ENCODE measurements at places on chromosomes 1 and 21.

GRCh38 chr21:32335601-32336575 lies 37.2 kb downstream of the MRAP start:
- DNase-seq: no peak

DNA sequence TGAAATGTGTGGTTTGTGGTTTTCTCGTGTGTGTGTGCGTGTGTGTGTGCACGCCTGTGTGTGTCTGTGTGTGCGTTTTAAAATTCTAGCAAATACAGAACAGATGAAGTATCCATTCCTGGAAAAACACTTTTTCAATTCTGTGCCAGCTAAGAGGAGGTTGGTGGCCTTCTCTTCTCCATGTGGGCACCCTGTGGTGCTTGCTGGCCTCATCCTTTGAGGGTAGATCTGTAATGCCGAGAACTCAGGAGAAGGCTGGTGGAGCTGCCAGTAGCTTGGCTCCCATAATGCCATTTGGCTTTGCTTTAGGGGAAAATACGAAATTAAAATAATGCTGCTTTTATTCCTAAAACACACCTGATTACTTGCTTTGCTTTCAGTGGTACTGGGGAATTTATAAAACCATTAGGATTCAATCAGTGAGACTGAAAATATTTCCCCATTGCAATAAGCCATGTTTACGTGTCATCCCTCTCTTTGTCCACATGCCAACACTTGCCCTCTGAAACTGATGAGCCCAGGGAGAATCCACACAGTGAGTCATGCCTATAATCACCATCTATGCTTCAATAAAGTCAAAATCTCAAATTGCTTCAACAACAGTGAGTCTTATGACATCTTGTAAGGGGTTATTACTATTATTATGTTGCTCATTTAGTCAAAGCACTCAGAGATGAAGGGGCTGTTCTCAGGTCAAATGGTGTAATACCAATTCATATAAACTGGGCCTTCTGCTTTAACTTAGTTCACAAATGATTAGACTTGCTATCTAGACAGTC lies 39.2 kb downstream of the ABCA4 start:
- DNase-seq: no peak

- no peak for DNase-seq
Measured at GRCh38 chr1:246528933-246529731, 22.1 kb upstream of the SMYD3 start.

GRCh38 chr1:169103480-169103893 lies 3.0 kb upstream of the ATP1B1 start:
- DNase-seq: peak; percentile 91

- DNase-seq: no peak
Measured at GRCh38 chr1:219317762-219318353, 144.2 kb downstream of the LYPLAL1 start.

DNA sequence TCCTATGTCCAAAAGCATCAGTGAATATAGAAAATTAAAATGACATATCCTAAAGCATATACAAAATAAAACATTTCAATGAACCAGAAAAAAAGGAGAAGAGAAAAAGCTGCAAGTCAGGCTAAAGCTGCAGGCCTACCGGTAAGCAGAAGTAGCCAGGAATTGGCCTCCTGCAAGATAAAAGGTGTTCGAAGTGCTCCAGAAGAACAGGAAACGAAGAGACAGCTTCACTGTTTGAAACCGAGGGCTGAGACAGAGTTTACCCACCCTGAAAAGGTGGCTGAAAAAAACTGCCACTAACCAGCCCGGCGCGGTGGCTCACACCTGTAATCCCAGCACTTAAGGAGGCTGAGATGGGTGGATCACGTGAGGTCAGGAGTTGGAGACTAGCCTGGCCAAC lies 37.4 kb downstream of the NSL1 start:
- DNase-seq: no peak

DNA sequence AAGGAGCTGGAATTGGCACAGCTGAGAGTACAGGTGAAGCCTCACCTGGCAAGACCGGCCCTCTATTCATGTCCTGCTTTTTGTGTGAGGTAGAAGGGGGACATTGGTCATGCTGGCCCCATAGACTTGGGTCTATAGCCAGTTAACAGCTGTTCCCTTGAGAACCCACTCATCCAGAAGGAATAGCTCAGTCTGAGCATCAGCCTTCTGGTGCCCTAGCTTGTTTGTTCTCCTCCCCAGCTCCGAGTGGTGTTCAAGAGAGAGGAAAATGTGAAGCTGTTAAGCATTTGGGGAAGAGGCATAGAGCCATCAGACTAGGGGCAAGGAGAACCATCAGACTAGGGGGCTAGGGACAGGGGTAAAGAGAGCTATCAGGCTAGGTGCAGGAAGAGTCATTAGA lies 290.9 kb downstream of the SIPA1L2 start:
- DNase-seq: no peak

- DNase-seq: no peak
Measured at GRCh38 chr1:98410082-98410481, 251.4 kb upstream of the SNX7 start.

- DNase-seq: no peak
Measured at GRCh38 chr1:33400153-33400911, 30.6 kb downstream of the PHC2 start.

- DNase-seq: no peak
Measured at GRCh38 chr1:89088572-89088971, 23.6 kb upstream of the GBP1 start.

DNA sequence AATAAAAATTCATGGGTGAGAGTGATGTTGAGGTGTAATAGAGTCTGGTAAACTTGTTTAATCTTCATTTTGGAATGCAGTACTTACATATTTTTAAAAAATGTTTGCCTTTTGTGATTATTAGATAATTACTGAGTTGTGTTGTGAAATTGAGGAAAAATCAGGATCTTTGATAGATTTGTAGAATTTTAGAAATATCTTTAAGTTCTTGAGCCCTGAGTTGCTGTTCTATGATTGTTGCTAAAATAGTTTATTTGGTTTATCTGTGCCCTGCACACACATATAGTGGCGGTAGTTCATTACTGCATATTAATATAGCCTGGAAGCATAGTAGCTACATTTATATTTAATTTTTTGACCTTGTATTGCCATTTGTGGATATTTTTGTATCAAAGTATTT lies 1.6 kb downstream of the B3GALT2 start:
- DNase-seq: no peak

DNA sequence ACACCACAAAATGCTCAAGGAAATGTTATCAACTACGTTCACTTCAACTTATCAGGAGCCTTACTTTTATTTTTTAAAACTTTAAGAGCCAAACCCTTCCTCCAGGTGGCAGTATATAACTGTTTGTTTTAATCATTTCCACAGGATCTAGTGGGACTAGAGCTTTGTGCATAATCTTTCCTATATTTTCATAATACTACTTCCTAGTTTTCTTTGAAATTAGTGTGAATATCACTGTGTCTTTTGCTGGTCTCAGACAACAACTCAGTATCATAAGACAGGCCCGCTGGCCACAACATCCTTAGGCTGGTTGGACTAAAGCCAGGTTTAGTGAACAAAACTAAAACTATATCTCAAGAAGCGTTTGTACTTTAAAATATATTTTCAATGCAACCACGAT lies 145.5 kb downstream of the TIAM1 start:
- DNase-seq: peak; percentile 32

GRCh38 chr1:91006113-91006908 lies 15.5 kb downstream of the ZNF644 start:
- no peak for DNase-seq

DNA sequence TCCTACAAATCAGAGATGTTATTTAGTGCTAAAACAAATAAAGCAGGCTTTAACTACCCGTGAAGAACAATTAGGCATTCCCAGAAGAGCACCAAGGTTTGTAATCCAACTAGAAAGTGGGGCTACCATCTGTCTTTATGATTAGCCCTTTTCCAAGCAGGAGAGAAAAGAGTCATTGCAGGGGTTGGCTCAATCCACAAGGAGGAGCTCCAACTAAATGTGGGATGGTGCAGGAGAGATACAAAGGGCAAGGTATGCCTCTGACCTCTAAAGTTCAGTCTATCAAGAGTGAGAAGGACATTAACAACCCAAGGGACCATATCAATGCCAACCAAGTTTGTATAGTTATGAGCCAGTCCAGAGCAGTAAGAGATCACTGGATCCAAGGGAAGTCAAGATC lies 382.7 kb upstream of the DUSP10 start:
- no peak for DNase-seq

All from NCI-H187 (cell line).